ENCODE measurements at places on chromosomes 6 and 20. TPM values are rescaled to one million over a fixed set of nuclear protein-coding genes. Genes with fewer than 3 reads are reported as not detected.

Gene CGAS
- 3.0 TPM for total RNA-seq

Gene PHACTR3
- 0.83 TPM for total RNA-seq

Gene LZTS3
- total RNA-seq = 29.9 TPM

Gene CCM2L
- total RNA-seq = 3.8 TPM

Gene SEMG1
- not detected for total RNA-seq

Gene SIRPD
- total RNA-seq = not detected

Gene EFCAB8
- not detected for total RNA-seq

Gene PKIB
- total RNA-seq = 1.4 TPM
